ENCODE measurements at places on chromosomes 7 and 10. TPM values are rescaled to one million over a fixed set of nuclear protein-coding genes. Genes with fewer than 3 reads are reported as not detected.

DNA sequence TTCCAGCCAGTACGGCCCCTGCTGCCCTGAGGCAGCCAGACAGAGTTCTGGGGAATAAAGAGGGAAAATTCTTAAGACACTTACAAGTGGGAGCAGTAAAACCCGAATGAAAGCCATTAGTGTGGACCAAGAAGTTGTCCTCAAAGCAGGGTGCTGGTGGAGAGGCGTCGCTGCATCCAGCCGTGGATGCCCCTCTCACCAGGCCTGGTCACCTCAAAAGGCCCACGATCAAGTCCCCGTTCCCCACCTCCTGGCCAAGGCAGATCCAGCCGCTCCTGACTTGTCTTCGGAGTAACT is 656 bp downstream of the VSTM4 start:
- no peak for ATAC-seq

DNA sequence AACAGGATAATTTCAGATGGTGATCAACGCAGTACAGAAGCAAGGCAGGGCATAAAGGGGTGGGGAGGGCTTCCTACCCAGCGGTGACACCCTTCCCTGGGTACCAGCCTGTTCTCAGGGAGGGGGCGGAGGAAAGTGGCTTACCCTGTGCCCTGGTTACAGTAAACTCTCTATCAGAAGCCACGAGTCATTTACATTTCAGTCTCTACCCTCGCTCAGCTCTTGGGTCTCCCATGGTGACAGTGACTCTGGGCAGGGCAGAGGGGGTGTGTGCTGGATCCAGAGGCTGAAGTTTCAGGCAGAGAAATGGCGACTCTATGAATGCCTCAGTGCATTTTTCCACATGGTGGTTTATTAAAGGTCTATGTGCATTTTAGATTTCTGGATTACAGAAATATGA is 107.0 kb downstream of the ADARB2 start:
- ATAC-seq, result peak; percentile 57

DNA sequence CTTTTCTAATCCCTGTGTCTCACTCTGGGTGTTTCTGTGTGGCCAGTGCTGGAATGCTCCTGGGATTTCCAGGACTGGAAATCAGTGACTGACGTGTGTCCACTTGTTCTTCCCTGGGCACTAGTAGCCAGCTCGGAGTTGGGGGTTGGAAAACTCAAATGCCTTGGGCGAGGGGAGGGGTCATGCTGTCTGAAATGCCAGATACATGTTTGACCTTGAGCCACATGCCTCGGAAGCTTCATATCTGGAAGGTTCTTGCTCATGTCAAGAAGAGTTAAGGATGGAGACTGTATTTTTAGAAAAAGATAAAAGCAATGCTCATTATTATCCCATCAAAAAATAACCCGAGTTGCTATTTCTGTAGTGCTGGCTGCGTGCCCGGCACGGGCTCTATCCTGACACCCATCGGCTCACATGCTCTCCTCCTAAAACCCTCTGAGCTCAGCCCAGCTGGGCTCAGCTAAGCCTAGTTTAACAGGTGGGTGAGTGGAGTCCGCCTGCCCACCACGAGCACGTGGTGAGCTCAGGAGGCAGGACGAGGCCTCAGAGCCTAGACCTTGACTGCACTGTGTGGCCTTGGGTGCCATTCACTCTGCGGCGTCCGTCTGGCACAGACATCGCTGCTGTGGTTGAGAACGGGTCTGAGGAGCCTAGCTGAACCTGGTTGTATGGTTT is 6.4 kb downstream of the DPYSL4 start:
- no peak for ATAC-seq

DNA sequence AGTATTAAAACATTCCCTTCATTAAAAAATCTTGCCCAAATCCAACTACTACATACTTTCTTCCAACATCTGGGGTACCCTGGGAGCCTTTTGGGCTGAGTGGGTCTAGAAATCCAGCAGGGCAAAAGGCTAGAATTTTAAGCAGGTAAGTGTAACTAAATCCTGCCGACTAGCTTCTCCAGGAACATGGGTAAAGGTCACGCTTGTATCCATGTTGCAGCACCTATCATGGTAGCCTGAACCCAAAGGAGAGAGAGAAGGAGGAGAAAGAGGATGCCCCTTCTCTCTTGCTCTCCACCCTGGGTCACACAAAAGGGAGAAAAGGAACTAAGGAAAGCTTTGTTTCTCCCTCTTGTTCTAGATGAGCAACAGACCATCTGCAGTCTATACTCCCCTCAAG is 53.3 kb downstream of the ZNF680 start:
- ATAC-seq, result no peak

DNA sequence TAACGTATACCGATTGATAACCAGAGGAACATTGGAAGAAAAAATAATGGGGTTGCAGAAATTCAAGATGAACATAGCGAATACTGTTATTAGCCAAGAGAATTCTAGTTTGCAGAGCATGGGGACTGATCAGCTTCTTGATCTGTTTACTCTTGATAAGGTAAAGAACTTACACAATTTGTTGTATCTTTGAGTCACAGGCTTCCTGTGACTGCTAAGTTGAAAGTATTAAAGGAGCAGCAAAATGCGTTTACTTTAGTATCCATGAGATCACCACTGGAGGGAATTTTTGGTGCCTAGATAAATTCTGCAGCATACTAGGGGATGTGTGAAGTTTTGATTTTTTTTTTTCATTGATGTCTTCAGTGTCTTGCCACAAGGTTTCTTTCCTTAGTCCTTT is 103.6 kb downstream of the BTAF1 start:
- no peak for ATAC-seq

DNA sequence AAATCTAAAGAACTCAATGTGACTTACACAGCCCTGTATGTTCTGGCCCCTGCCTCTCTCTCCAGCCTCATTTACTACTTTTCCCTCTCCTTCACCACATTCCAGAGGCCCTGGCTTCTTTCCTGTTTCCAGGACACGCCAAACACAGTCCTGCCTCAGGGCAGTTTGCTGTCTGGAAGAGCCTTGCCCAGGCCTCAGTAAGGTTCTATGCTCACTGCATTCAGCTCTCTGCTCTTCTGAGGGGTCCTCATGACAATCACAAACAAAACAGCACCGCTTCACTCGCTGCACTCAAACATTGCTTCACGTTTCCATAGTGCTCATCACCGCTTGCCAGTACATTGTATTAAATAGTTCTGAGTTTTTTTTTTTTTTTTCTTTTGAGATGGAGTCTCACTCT is 35.1 kb upstream of the GARS1 start:
- no peak for ATAC-seq

- ATAC-seq, result no peak
Observed at GRCh38 chr7:1030444-1031070, 13.8 kb upstream of the GPR146 start.

DNA sequence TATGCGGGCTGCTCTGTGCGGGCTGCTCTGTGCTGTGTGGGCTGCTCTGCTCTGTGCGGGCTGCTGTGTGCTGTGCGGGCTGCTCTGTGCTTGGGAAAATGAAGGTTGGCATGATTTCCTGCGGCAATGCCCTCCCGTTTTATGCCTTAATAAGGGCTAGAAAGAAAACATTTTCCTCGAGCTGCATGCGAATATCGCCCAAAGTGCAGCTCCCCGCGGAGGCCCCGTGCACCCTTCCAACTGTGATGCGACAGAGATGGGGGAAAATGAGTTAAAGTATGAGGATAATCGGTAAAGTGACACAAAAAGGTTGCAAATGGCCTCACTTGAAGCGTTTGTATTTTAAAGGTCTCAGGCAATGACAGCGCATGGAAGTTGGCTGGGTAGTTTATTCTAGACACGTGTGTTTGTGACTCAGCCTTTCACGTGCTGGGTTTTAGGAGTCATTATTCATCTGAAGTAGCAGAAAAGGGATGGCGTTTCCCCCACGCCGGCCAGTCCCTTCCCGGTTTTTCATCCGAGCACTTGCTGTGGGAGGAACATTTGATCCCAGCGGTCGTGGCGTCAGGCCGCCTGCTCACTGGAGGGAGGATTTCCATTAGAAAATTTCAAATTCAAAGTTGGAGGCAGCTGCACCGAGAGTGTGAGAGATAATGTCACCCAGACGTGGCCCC is 220.7 kb downstream of the ADARB2 start:
- ATAC-seq, result peak; percentile 94

GRCh38 chr7:132437730-132438129 is 138.5 kb downstream of the PLXNA4 start:
- ATAC-seq, result peak; percentile 72

DNA sequence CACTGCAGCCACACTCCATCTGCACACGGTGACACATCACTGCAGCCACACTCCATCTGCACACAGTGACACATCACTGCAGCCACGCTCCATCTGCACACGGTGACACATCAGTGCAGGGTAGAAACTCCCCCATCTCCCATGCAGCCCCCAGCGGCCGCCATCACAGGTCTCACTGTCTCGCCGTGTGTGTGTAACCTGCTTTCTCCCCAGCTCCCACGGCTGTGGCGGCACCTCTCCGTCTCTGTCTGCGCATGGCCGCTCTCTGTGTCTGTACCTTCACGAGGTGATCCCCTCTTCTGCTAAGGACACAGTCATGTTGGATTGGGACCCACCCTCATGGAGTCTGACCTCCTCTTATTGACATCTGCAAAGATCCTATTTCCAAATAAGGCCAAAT is 527.4 kb downstream of the PTPRN2 start:
- ATAC-seq, result no peak

GRCh38 chr10:69328380-69328735 is 50.1 kb downstream of the HK1 start:
- peak; percentile 8 for ATAC-seq

DNA sequence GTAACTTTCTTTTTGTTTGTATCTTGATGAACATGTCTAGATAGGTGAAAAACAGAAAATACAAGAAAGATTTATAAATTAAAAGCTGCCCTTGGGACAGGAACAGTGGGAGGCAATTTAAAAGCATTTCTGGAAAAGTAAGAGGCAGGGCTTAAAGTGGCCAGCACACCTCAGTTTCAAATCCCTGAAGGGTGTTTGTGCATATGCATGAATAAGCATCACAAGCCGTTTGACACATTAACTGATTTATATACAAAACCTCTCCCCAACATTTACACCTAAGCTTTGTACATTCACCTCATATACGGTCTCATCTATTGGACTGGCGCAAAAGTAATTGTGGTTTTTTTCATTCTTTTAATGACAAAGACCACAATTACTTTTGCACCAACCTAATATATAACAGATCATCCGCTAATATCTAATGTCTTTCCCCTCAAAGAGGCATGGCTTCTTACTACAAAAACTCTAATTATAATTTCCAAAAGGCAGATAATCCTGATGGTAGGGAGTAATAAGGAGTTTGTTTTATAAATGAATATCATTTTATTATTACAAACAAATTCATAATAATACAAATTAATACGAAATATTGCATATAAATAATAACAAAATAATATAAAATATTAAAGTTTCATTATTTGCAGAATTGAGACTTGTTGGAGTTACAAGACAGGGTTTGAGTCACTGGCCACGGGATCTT is 48.3 kb downstream of the LRGUK start:
- ATAC-seq, result peak; percentile 29

- peak; percentile 32 for ATAC-seq
Observed at GRCh38 chr10:94991243-94991888, 52.9 kb downstream of the CYP2C9 start.

GRCh38 chr7:139692723-139693122 is 85.1 kb downstream of the HIPK2 start:
- no peak for ATAC-seq

DNA sequence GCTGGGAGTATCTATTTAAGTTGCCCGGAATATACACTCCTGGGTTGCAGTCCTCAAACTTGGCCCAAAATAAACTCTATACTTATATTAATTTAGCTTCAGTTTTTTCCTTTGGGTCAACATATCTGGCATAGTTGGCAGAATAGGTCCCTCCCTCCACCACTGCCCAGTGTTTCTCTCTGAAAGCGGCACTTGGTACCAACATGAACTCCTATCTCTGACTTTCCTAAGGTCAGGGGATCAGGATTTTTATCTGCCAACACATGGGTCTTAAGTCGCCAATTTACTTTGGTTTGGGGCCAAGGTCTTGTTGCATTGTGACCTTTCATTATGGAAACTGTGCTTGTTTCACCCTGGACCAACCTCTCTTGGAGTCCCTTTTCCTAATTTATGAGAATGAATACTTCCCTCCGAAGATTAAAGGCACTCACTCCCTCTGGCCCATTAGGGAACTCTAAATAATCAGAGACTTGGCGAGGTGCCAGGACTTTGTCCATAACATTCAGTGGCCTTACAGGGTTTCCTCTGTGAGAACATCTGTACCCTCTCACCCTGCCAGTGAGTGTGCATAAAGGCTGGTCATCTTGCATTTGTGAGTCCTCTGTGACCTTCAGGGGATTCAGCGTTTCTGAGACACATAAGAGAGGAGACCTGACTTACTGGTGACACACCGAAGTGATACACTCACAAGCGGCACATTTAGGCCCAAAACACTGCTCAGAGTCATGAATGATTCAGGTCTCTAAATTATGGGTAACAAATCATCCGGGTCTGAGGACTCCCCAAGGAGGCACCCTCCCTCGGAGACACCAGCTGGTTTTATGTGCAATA is 19.7 kb upstream of the FKBP9 start:
- ATAC-seq, result peak; percentile 16

DNA sequence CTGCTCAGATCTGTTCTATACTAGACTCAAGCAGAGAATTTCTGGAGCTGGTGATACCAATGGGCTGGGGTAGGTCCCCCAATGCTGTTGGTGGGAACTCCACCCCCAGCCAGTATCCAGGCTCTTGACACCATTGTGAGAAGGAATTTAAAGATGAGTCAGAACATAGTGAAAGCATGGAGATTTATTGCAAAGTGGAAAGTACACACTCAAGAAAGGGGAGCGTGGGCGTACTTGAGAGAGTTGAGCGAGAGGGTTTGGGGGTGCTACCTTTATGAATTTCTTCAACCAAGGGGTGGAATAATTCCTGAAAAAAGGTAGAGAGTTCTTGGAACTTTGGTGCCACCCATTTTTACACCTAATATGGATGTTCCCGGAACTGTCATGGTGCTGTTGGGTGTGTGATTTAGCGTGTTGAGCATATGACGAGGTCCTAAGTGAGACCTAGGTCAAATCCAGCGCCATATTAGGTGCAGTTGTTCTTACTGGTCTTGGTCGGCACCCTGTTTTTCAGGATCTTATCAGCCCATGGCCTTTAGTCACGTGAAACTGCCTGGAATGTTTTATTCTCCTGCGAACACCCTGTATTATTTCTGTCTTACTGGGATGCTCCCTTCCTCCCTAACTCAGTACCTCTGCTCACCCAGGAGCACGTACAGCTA is 122.0 kb upstream of the AHR start:
- ATAC-seq, result no peak

The POM121L12 gene
- not detected for total RNA-seq

The DLX6 gene
- 1.0 TPM for total RNA-seq

The ACADSB gene
- 9.5 TPM for total RNA-seq

The LIPF gene
- total RNA-seq, result not detected

The ADO gene
- total RNA-seq, result 17.6 TPM

The PNLIPRP1 gene
- not detected for total RNA-seq

The SH2D4B gene
- total RNA-seq, result 0.17 TPM

The TRIM74 gene
- not detected for total RNA-seq

The ATP5MK gene
- total RNA-seq, result 842 TPM

The SKIDA1 gene
- 2.0 TPM for total RNA-seq

The GRID2IP gene
- 0.21 TPM for total RNA-seq

The OPN1SW gene
- total RNA-seq, result 0.27 TPM

The SLC39A12 gene
- total RNA-seq, result 0.10 TPM

The TMEM225B gene
- 0.50 TPM for total RNA-seq

The NCF1 gene
- total RNA-seq, result 0.94 TPM
